ENCODE measurements at places on chromosomes 16 and 17. TPM values are rescaled to one million over a fixed set of nuclear protein-coding genes. Genes with fewer than 3 reads are reported as not detected.
A peak's percentile ranks its signal among the peaks of the same experiment; 100 is the strongest.

KRTAP4-9 gene
- not detected for total RNA-seq

TMC7 gene
- 1.9 TPM for total RNA-seq

ALOX15B gene
- not detected for total RNA-seq

GRCh38 chr16:21277927-21278706 is at the start of gene CRYM:
TSS of gene CRYM (minus strand) at chr16:21278290. CDS start at chr16:21278251, 39 bp downstream.
- DNase-seq, result peak; percentile 48

DNA sequence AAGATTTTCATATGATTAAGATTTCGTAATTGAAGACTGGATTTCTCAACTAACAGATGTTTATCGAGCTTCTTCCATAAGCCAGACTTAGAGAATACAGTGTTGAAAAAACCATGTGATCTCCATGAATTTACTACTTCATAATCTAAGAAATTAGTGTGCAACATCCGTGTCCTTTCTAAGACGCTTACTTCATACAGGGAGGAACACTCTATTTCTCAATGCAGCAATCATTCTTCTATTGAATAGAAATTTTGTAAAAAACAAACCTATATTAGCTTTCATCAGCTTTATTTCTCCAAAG is 946.3 kb downstream of the KCNJ2 start:
- DNase-seq, result peak; percentile 10

DNA sequence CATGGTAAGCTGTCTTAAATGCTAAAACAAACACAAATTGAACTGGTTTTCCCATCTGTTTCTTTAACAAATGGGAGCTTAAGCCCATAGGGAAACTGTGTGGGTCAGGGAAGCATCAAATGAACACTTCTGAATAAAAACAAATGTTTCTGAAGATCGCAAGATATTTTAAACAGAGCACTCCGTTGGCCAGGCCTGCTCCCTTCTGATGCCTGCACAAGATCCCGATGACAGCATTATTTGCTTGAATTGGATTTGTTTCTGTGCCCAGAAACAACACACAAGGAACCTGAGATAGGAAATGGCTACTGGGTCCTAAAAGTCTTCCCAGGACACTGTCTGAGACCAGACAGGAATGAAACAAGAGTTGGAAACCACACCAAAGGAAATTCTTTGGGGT is 425.8 kb upstream of the ZFHX3 start:
- DNase-seq, result peak; percentile 81

DNA sequence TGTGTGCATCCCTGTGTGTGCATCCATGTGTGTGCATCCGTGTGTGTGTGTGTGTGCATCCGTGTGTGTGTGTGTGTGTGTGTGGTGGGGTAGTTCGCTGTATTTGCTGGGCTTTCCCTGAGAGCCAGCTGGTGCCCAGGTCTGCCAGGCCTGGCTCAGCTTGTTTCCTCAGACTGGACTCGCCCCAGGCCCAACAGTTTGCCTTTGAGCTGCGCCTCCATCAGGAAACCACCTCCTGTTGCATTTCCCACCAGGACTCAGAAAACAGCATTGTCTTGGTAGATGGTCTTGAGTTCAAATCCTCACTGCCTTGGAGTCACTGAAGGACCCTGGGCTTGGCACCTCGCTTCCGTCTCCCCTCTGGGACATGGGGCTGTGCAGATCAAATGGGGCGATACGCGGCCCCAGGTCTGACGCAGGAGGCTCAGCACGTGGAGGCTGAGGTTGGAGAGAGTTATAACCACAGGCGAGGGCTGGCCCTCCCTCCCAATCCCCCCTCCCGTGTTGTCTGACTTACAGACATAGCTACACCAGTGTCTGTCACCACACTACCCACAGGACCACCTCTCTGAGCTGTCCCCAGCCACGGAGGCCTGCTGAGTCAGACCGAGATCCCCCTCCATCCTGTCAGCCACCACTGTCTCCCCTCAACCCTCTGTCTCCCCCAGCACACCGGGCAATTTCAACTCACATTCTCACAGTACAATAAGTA is 4.7 kb downstream of the ITGAE start:
- DNase-seq, result no peak

- no peak for DNase-seq
These were observed 53.6 kb downstream of the GRIN2A start for GRCh38 chr16:10128397-10129258.

Data from umbilical cord (tissue), 2 donors.